ENCODE measurements at places on chromosomes 6 and 20.
A peak's percentile ranks its signal among the peaks of the same experiment; 100 is the strongest.

- no peak for DNase-seq
Measured at GRCh38 chr20:1035466-1035865, 33.4 kb upstream of the RSPO4 start.

DNA sequence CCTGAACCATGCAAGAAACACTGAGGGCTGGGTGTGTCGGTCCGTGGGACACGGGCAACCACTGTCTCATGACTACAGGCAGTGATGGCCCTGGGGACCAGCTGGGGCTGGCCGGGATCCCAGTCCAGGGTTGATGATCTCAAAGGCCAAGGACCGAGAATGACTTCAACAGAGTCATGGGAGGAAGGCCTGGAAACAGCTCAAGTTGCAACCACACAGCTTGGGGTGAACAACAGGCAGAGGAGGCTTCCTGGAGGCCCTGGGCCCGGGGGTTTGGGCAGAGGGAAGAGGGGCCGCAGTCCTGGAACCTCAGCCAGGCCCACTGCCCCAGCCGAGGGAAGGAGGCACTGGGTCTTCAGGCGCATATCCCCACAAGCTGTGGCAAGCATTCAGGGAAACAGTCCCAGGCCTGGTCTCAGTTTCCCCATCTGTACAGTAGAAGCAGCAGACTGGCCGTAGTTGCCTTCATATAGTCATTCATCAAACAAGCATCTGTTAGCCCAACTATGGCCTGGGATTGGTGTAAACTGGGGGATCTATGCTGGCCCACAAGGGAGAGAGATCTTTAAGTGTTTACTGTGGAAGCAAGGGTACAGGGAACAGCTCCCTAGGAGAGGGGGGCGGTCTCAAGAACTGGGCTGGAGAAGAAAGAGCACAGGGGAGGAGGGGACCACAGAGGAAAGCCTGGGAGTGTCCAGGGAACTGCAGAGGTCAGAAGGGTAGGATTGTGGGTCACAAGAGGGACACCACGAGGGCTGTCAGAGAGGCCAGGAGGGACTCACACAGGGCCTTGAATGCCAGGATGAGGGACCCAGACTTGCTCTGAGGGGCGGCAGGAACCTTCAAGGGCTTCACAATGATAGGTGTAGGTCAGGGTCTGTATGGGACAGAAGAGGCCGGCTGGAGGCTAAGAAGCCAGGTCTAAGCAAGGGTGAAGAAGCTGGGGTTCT is 2.1 kb downstream of the MYL9 start:
- no peak for DNase-seq

- no peak for DNase-seq
Measured at GRCh38 chr6:149093643-149094042, 223.9 kb upstream of the TAB2 start.

- no peak for DNase-seq
Measured at GRCh38 chr6:22372922-22373321, 76.1 kb upstream of the PRL start.

- no peak for DNase-seq
Measured at GRCh38 chr20:37991157-37991866, 41.9 kb downstream of the TTI1 start.

- no peak for DNase-seq
Measured at GRCh38 chr6:37460805-37461204, 27.8 kb downstream of the CMTR1 start.

- DNase-seq: no peak
Measured at GRCh38 chr6:42269974-42270510, 52.4 kb upstream of the MRPS10 start.

DNA sequence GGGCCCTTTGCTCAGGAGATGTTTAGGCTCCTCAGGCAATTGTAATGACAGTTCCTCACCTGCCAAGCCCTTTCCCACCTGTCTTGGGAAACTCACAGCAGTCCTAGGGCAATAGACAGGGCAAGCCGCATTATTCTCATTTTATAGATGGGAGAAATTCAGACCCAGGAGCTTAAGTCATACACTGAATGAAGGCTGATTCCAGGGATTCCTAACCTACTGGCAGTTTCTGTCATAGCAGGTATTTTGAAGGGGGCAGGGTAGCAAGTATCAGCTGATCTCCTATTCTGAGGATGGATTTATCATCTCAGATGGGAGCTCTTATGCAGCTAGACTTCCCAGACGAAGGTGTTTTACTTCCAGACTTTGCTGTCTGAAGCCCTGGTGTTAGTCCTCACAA is 61.4 kb upstream of the MYL9 start:
- DNase-seq: no peak

GRCh38 chr20:2139250-2139649 is 37.6 kb downstream of the STK35 start:
- DNase-seq: no peak

DNA sequence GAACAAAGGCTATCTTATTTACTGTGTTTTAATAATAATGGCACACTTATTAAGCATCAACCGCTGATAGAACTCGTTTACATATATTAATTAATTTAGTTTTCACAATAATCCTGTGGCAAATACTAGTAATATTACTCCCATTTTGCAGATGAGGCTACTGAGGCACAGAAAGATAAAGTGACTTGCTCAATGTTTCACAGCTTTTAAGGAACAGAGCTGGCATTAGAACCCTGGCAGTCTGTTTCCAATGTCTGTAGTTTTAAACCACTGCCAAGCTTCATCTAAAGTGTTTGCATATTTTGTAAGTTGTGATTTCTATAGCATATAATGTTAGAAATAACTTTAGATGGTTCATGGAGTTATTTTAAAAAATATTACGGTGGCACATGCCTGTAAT is 38.4 kb upstream of the LRRC1 start:
- no peak for DNase-seq

DNA sequence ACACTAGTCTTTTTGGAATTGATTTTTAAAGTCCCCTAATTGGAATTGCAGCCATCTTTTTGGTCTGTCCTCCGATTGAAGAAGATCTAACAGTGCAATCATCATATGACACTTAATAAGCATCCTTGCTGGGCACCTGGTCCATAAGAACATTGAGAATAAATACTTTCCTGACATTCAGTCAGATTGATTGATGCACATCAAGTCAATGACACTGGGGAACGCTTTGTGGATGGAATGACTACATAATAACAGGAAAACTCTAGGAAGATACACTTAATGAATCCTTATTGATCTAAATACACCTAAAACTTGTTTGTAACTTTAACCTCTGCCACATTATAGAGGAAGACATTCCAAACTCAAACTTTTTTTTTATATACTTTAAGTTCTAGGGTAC is 255.7 kb downstream of the PRKN start:
- no peak for DNase-seq

GRCh38 chr6:31070711-31071197 is 41.6 kb downstream of the C6orf15 start:
- DNase-seq: no peak

DNA sequence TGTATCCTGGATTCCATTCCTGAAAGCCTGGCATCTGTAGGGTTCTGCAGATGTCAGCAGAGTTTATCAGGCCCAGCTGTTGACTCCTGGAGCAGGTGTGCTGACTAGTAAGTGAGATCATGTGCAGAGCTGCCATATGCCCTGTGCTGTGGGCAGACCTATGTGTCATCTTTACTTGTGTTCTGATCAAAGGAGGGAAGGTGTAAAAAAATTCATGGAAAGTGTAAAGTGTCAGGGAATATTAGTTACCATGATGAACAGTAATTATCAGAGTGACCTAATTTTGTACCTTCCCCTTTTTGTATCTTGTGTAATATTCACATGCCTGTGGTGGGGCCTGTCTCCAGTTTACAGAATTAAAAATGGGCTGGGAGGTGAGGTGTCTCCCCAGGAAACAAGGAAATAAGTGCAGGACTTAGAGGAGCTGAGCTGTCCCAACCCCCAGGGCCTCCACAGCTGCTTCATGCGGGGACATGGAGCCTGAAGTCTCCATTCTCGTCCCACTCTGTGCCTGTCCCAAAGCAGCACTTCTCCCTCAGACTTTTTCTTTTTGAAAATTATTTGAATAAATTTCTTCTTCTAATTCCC is 148.2 kb upstream of the GGTLC1 start:
- DNase-seq: no peak

GRCh38 chr6:39452306-39453145 is 130.0 kb upstream of the KCNK16 start:
- no peak for DNase-seq

- DNase-seq: no peak
Measured at GRCh38 chr6:134910593-134910935, 39.3 kb downstream of the ALDH8A1 start.

DNA sequence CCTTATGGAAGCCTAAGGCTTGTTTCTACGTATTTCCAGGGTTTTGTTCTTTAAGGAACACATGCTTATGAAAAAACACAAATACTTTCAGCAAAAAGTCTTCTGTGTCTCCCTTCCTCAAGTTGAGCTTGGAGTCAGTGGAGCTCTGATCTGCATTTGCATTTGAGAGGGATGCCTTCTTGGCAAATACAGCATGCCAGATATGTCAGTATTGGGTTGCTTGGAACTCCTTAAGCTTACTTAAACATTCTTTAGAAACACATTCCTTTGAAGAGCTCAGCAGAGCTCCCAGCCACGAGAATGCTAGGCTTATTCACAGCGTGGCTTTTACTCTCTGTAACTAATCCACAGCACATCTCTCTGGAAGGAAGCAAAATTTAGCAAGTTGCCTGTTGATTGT is 68.3 kb downstream of the ANKRD6 start:
- no peak for DNase-seq

DNA sequence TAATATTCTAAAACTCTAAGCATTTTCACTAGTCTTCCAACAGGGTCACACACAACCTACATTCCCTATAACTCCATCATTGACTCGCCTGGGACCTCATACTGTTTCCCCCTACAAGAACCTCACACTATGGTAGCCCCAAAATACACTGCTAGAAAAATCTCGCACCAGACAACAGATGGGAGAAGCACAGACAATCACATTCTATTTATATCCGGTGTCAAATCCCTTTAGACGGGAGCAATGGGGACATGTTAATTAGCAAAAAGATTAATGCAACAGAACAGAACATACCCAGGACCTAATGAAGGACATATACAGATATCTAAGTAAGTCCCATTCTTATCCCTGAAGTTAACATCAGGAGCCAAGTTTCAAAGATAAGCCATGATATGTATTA is 33.6 kb downstream of the TMX4 start:
- DNase-seq: no peak

GRCh38 chr6:158819213-158819976 is at the start of gene EZR:
Gene EZR, minus strand, starts transcription at chr6:158819368. Its CDS starts 1,275 bp downstream, at chr6:158818093.
- DNase-seq: peak; percentile 51

DNA sequence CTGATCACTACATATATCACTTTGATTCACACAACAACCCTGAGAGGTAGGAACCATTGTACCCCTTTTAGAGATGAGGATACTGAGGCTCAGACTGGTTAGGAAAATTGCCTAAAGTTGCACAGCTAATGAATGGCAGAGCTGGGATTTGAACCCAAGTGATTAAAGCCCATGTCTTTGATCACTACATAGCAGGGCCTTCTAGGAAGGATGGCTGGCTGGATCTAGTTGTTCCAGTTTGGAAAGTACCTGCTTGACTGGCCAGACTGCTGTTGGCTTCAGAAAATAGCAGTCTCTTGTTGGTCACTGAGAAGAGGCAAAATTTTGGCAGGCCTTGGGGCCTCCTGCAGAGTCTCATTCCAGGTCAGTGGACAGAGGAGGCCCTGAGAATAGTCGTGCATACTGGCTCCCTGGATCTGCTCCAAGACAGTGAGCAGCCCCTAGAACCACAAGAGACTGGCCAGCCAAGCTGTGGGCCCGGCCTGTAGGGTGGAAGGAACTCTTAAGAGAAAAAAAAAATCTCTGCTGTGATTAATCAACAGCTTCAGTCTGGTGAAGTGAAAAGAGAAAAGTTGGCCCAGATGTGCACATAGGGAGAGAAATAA is 17.5 kb downstream of the PPARD start:
- DNase-seq: no peak

DNA sequence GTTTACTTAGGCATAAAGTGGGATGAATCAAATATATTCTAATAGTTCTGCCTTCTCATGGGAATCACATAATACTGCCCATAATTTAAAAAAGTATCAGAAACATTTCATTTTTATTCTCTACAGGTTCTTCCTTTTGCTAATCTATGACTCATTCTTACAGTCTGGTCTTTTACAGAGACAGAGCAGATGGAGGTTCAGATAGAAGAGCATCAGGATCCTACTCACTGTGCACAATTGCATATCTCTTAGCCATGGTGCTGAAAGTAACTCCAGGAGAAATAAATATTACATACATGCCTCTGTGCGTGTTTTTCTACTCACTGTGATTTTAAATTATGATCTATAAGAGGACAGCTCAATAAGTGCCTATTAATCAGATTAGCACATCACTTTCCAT is 16.3 kb upstream of the OR2B6 start:
- DNase-seq: no peak

DNA sequence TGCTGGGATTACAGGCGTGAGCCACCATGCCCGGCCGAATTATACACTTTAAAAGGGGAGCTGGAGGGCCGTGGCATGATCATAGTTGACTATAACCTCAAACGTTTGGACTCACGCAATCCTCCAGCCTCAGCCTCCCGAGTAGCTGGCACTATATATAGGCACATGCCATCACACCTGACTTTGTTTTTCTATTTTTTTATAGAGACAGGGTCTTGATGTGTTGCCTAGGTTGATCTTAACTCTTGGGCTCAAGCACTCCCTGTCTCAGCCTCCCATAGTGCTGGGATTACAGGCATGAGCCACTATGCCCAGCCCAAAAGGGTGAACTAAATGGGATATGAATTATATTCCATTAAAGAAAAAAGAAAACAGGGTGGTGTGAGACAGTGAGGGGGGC is 7.8 kb downstream of the PTGIS start:
- no peak for DNase-seq

DNA sequence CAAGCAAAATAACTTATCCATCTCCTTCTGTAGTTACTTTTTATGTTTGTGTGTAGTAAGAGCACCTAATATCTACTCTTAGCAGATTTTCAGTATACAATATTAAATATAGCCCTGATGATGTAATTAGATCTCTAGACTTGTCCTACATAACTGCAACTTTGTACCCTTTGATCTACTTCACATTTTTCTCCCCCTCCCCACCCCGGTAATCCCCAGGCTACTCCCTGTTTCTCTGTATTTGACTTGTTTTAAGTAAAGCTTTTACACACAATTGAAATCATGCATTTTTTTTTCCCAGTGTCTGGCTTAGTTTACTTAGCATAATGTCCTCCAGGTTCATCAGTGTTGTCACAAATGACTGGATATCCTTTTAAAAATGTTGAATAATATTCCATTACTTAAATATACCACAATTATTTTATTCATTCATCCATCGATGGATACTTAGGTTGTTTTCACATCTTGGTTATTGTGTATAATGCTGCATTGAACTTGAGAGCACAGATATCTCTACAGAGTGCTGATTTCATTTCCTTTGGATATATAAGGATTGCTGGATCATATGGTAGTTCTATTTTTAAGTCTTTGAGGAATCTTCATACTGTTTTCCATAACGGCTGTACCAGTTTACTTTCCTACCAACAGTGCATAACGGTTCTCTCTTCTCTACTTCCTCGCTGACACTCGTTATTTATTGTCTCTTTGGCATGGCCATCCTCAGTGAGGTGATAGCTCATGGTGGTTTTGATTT is 212.7 kb downstream of the CDKAL1 start:
- no peak for DNase-seq

- no peak for DNase-seq
Measured at GRCh38 chr6:1604158-1605003, 5.3 kb upstream of the FOXC1 start.

- no peak for DNase-seq
Measured at GRCh38 chr6:110034667-110035036, 56.5 kb downstream of the GPR6 start.
